Stimulated activated CD8-positive, alpha-beta memory T cell treated with anti-CD3 and anti-CD28 coated beads, Interleukin-2, amount 100 ng/mL, for 1 hour (primary cell): ENCODE measurements at places on chromosomes 2 and 18.

- DNase-seq = no peak
Observed at GRCh38 chr18:31478688-31479087, 19.3 kb upstream of the DSG2 start.

- no peak for DNase-seq
Observed at GRCh38 chr2:82256983-82257632, 1952.6 kb upstream of the LRRTM1 start.

DNA sequence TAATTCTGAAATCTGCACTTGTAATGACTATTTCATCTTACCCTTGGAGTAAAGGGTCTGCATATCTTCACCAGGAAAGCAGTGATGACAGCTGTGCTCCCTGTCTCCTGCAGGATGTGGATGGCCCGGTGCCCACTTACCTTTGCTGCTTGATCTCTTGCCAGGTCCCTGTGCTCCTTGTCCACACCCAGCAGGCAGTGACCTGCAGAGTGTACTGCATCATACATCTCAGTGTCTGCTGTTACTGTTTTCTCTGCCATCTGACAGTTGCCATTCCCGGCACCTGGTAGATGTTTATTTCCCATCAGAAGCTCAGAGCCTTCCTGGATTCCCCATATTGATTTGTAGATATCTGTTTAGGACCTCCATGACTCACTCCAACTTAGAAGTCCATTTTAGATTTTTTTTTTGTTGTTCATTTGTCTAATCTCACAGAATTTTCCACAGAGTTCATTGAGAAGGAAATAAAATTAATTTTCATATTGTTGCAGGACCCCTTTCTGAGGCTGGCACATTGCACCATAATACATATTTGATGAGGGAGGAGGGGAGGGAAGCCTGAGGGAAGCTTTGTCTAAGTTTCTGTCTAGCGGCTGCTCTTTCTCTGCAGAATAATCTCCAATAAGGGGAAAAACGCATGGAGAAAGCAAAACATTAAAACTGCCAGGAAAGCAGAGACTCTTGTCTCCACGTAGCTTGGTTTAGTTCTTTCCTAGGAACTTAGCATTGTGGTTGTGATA is 697.5 kb upstream of the RAB6C start:
- DNase-seq = no peak

GRCh38 chr2:62344472-62344871 is 148.6 kb downstream of the B3GNT2 start:
- DNase-seq = no peak

GRCh38 chr18:54671291-54671881 is 80.3 kb downstream of the DYNAP start:
- DNase-seq = no peak

- DNase-seq = peak; percentile 18
Observed at GRCh38 chr2:84939426-84940087, 31.4 kb upstream of the KCMF1 start.
